ENCODE measurements at places on chromosomes 3 and 15.

- DNase-seq = no peak
Measured at GRCh38 chr15:47766406-47766805, 49.1 kb downstream of the SEMA6D start.

- DNase-seq = no peak
Measured at GRCh38 chr15:61685971-61686370, 374.3 kb downstream of the VPS13C start.

DNA sequence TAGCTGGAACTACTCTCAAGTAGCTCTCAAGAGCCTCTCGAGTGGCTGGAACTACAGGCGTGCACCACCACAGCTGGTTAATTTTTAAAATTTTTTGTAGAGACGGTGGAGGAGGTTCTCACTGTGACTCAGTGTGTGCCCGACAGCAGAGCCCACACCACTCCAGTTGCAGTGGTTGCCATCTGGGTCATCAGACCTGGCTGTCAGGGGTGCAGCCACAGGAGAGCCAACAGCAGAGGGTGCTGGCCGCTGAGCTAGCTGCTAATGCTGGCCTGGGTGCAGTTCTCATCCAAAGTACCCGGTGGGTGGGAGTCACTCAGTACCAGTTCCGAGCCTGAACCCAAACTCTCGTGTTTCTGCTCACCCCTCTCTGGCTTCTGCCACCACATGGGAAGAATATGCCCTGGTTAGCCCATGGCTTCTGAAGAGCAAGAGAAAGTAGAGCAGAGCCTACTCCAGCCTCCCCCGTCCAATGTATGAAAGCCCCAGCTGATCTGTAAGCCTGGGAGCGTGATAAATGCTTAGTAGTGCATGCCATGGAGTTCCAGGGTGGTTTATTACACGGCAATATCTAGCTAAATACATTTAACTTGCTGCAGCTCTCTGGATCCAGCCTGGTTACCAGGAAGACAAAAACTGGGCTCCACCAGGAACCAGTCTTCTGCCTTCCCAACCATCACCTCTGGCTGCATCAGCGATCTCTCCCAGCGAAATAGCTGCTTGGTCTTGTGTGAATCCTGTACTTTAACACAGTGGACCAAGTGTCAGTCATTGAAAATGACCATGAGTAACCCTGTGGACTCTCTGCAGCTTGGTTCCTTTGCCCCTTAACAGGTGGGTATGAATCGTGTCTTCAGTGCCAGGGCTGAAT, 17.1 kb downstream of the UMPS start:
- no peak for DNase-seq

GRCh38 chr3:127751782-127752181, 70.5 kb downstream of the MGLL start:
- DNase-seq = no peak

GRCh38 chr15:31434588-31435260, 108.1 kb downstream of the KLF13 start:
- no peak for DNase-seq

DNA sequence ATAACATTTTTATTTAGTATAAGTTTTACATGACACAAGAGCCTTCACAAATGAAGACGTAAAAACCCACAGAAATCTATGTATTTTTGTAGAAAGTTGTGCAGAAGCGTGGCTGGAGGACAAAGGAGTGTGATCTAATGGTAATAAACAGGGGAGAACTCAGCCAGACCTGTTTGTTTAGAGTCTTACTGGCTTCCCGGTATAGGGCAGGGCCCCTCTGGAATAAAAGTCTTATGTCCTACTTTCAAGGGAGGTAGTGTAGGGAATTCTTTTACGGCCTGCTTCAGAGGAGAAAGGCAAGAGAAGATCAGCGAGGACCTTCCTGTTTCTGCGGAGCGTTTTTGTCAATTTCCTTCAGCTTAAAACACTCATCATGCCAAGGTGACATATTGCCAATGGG, 103.6 kb downstream of the TGFBR2 start:
- no peak for DNase-seq

- DNase-seq = peak; percentile 69
Measured at GRCh38 chr3:20225769-20226168, 39.8 kb upstream of the SGO1 start.

DNA sequence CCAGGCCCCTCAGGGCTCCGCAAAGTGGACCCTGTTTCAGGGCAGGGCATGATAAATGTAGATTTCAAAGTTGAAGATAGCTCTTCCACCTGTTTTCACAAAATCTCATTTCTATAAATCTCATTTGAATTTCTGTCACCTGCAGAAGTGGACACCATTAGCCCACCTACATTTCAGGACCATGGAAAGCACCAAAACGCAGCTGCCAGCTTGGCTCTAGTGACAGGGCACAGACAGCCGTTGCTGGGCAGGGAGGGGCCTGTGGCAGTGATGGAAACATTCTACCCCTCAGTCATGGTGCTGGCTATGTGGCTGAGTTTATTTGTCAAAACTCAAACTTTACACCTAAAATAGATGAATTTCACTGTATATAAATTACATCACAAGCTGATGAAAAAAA, 40.4 kb downstream of the PRR23E start:
- no peak for DNase-seq

DNA sequence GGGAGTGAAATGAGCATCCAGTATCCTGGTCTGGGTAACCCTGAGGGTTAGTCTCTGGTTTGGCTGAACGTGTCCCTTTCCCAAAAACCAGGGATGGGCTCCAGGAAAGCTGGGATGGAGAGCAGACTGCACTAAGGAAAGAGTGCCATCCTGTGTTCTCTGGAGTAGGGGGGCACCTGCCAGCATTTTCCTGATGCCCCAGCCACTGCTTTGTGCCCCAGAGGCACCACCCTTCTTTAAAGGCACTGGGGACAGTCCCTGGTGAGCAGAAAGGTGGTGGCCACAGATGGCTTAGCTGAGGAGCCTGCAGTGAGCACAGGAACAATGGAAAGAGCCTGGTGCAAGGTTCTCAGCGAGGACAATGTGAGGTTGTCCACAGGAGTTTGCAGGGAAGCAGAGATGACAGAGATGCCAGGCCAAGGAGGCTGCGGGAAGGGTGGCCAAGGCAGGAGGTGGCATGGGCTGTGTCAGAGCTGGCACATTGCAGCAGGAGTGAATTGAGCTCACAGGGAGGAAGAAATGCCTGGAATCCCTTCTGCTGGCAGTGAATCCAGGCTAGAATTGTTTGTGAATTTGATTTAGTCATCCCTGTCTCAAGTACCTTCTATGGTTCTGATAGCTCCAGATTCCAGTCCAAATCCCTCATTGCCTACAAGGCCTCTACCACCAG, 39.9 kb downstream of the AMOTL2 start:
- DNase-seq = no peak

All from hippocampal formation (tissue), 2 donors.